Right renal cortex interstitium (tissue), 3 donors: ENCODE measurements at places on chromosomes 5 and 9. TPM values are rescaled to one million over a fixed set of nuclear protein-coding genes. Genes with fewer than 3 reads are reported as not detected.

HNRNPK gene
- polyA plus RNA-seq, result 967 TPM

DNA sequence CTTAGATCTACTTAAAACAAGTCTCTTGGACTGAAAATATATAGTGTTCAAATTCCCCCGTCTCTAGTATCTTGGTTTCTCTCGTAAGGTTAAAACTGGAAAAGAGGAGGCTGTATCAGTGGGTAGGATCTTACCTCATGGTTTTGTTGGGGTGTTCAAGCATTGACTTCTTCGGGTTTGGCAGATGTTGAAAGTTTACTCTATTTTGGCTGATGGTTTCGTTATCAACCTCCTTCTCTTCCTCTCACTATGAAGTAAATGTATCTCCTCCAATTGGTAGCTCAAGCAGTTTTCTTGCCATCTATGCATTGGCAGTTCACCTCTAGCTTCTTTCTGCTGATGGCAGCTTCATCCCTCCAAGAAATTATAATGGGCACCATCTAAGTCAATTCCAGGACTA lies 506.5 kb upstream of the GRIN3A start:
- no peak for DNase-seq

SETX gene
- polyA plus RNA-seq, result 46.9 TPM

- no peak for DNase-seq
These were observed 11.3 kb upstream of the DIPK1B start for GRCh38 chr9:136700959-136701667.

DNA sequence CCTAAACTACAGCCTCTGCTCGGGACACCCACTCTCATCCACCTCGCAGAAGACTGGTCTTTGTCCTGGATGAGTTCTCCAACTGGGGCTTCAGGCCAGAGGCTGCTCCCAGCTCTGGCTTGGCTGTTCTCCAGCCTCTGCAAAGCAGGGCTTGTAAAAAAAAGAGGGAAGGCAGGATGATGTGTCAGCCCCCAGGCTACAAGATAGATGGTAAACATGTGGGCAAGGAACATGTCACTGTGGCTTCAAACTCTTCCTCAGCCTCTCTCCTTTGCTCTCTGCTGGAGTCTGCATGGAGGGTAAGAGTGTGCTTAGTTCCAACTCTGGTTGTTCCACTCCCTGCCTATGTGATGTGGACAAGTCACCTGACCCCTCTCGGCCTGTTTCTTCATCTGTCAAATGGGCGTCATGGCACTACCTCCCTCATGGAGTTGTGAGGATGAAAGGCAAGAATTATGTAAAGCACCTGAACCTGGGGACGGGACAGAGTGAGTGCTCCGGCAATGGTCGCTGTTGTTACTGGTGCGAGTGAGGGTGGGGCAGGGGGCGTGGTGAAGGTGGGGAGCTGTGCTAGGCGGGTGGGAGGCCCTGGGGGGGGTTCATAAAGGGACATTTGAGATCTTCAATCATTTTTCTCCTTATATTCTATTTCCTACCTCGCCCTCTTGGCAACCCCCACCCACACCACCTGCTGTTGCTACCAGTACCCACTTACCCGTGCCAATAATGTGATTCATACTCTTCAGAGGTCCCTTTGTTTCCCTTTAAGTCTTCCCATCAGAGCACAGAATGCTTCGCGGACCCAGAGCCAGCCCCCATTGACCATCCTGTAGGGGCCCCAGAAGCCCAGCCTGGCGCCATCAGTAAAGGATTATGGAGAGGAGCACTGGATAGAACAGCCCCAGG lies 6.8 kb upstream of the ZNF79 start:
- DNase-seq, result no peak

GRCh38 chr5:151758141-151758429 lies 346 bp downstream of the ATOX1 start:
- no peak for DNase-seq

- no peak for DNase-seq
These were observed 96.8 kb downstream of the PHF2 start for GRCh38 chr9:93673021-93673838.

DNA sequence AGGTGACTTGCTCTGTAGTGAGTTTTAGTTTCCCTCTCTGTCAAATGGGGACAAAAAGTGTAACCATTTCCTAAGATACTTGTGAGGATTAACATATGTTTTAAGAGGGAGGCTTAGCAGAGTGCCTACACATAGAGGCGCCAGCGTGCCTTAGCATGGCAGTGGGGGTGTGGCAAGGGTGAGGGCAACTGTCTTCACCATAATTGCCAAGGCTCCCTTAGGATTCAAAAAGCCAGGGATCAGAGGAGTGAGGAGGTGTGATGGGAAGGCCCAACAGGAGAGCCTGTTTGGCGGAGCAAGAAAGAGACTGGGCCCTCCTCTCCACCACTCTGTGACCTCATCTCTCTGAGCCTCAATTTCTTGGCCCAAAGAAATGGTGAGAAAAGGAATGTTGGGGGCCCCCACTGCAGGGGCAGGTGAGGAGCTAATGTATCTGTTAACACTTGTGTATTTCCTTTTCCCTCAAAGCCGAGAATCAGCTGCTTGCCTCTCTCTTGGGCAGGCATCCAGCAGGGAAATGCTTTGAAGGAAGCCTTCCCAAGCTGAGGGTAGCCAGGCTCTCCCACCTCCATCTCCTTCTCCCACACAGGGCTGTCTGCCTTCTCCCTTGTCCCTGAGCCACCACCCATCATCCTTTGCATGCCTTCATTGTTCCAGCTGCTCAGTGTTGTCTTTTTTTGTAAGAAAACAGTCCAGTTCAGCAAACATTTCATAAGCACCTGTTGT lies 76.0 kb downstream of the DAB2IP start:
- no peak for DNase-seq

DNA sequence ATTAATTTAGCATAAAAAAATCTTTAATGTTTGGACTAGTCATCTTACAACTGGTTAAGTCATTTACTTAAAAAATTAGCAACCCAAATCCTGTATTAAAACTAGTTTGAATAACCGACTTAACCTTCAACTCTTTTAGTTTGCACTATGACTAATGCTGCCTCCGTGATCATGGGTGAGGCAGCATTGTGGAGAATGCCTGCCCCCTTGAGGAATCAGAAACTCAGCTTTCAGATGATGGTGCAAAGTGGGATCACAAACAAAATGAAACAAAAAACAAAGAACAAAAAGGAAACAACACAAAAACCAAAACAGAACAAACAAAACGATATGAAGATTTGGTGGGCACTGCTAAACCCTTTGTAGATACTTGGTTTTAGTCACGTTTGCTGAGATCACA lies 127.0 kb upstream of the PALM2AKAP2 start:
- DNase-seq, result no peak

- DNase-seq, result no peak
These were observed 3.1 kb downstream of the EGFL7 start for GRCh38 chr9:136665704-136666371.

DNA sequence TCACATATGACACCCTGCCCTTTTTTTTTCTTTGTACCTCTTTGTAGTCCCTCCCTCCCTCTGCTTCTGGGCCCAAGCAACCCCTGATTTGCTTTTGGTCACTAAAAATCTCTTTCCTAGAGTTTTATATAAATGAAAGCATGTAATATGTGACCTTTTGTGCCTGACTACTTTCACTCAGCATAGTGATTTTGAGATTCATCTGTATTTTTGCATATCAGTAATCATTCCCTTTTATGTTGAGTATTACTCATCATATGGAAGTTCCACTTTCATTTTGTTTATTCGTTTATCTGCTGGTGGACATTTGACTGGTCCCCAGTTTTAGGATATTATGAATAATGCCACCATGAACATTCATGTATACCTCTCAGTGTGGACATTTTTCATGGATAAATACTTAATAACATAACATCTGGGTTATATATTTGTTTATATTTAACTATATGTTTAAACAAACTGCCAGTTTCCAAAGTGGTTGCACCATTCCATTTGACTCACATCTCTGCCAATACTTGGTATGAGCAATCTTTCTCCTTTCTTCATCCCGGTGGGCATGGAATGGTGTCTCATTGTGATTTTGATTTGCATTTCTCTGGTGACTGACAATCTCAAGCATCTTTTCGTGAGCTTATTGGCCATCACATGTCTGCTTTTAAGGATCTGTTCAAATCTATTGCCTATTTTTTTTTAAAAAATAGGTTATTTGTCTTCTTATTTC lies 115.7 kb upstream of the S1PR3 start:
- no peak for DNase-seq

DNA sequence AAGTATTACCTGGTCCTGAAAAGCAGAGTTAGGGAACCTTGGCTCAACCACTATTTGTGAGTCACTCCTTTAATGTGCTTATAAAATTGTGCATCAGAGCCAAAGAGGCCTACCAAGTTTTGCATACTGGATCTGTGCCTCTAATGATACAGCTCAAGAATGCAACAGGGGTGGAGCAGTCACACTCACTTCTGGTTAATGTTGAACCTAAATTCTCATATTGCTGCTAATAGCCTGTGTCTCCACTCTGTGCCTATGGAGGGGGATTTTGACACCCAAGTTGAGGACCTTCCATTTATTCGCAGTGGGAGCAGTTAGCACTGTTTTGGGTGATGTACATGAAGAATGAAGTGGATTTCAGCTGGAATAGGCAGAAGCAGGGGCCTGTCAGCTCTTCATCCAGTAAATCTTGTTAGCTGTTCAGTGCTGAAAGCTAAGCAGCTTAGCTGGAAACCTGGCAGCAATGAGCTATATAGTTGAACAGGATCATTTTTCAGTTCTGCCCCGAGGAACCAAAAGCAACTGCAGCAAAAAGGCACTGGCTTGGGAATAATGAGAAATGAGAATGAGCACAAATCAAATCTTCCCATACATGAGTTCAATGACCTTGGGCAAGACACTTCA lies 9.7 kb downstream of the SH3TC2 start:
- no peak for DNase-seq

PLEKHG4B gene
- polyA plus RNA-seq, result 8.1 TPM
